Foreskin keratinocyte (primary cell): ENCODE measurements at places on chromosomes 12 and 14. TPM values are rescaled to one million over a fixed set of nuclear protein-coding genes. Genes with fewer than 3 reads are reported as not detected.

The EML1 gene
- 3.7 and 7.4 TPM in 2 replicates for total RNA-seq

The RERGL gene
- total RNA-seq, result not detected in 2 replicates

The CLEC1A gene
- total RNA-seq, result not detected in 2 replicates

The TOMM20L gene
- total RNA-seq, result not detected in 2 replicates

The LRFN5 gene
- not detected in 2 replicates for total RNA-seq

The NELL2 gene
- total RNA-seq, result 0.07 TPM in 1 of 2 replicates, not detected in the other

The PRH1 gene
- 7.4 and 8.6 TPM in 2 replicates for total RNA-seq

The CCDC88C gene
- 5.0 and 7.4 TPM in 2 replicates for total RNA-seq

The PPP1CC gene
- total RNA-seq, result 118 and 143 TPM in 2 replicates

The BCL7A gene
- 18.2 and 23.2 TPM in 2 replicates for total RNA-seq

The PLBD1 gene
- total RNA-seq, result 2.0 and 3.6 TPM in 2 replicates

The SUOX gene
- total RNA-seq, result 8.7 TPM in 2 replicates

The ANAPC5 gene
- 87.6 and 105 TPM in 2 replicates for total RNA-seq

The PTPRQ gene
- not detected in 2 replicates for total RNA-seq

The KRT79 gene
- total RNA-seq, result not detected in 2 replicates

The DACT1 gene
- 0.07 and 0.20 TPM in 2 replicates for total RNA-seq
